ENCODE measurements at places on chromosomes 16 and 17.
A peak's percentile ranks its signal among the peaks of the same experiment; 100 is the strongest.

GRCh38 chr16:50915120-50915519 lies 173.2 kb downstream of the CYLD start:
- no peak for DNase-seq

DNA sequence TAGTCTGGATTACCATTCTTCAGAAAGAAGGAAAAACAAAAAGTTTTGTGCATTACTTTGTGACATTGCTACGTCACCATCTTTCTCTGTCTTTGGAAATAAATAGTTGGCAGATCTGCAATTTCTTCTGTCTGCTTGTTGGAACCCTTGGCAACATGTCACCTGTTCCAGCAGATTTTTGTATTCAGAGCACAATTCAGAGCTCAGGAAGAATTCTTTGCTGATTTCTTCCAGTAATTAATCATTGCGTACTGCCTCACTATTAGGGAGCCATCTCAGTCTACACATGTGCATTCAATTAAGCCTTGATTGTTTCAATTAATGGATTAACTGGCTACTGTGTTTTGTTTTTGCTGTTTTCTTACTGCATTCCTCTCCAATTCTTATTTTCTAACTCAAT lies 467.2 kb downstream of the CDH8 start:
- DNase-seq = no peak

GRCh38 chr16:6492742-6493141 lies 839.9 kb upstream of the RBFOX1 start:
- DNase-seq = no peak

- peak; percentile 46 for DNase-seq
Observed at GRCh38 chr16:87101903-87102302, 215.3 kb downstream of the C16orf95 start.

Data from AG04449 (cell line).